ENCODE measurements at places on chromosomes 13 and 19. TPM values are rescaled to one million over a fixed set of nuclear protein-coding genes. Genes with fewer than 3 reads are reported as not detected.

KL gene
- 0.10 TPM for total RNA-seq

SBSN gene
- not detected for total RNA-seq

CEACAM8 gene
- total RNA-seq, result not detected

CEACAM1 gene
- 1.9 TPM for total RNA-seq

ZNF570 gene
- 13.5 TPM for total RNA-seq

KLK3 gene
- 0.31 TPM for total RNA-seq

GDF15 gene
- not detected for total RNA-seq

Data from mononuclear cell (primary cell).